Adrenal gland (tissue), 19 donors: ENCODE measurements at places on chromosomes 1 and 21. TPM values are rescaled to one million over a fixed set of nuclear protein-coding genes. Genes with fewer than 3 reads are reported as not detected.
A peak's percentile ranks its signal among the peaks of the same experiment; 100 is the strongest.

DNA sequence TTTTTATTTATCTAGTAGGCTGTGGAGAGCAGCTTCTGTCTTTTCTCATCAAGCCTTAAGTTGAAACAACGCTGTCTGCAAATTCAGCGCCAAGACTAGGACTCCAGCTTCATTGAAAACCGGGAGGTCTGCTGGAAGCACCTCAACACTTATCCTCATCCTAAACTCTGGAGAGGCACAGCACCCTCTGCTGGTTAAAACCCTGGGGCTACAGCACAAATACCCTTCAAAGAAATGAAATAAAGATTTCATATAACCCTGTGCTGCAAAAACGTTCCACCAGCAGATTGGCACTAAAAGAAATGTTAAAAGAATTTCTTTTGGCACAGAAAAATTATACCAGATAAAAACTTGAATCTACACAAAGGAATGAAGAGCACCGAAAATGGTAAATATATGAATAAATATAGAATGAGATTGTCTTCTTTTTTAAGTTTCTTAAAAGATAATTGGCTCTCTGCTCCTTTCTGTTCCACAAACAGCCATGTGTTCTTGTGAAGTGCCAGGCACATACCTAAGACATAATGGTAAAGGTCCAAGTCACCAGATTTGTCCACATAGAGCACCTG is 227.7 kb upstream of the SAMSN1 start:
- no peaks in the 10 kb centered on the region for H3K36me3 ChIP-seq
- H3K27me3 ChIP-seq, result no peaks in the 10 kb centered on the region
- no peak overlapping the region for H3K27ac ChIP-seq
- H3K4me1 ChIP-seq, result no peaks in the 10 kb centered on the region
- H3K4me3 ChIP-seq, result no peak overlapping the region

SEMA6C gene
- total RNA-seq, result 0.66 TPM

- no peaks in the 10 kb centered on the region for H3K36me3 ChIP-seq
- H3K4me1 ChIP-seq, result peaks cover 33% of the 10 kb centered on the region
- peak overlapping the region; percentile 74 for H3K27ac ChIP-seq
- no peak overlapping the region for H3K4me3 ChIP-seq
- no peak for DNase-seq
- no peaks in the 10 kb centered on the region for H3K27me3 ChIP-seq
Measured at GRCh38 chr1:26287811-26288210, 7.9 kb downstream of the SH3BGRL3 start.

DNA sequence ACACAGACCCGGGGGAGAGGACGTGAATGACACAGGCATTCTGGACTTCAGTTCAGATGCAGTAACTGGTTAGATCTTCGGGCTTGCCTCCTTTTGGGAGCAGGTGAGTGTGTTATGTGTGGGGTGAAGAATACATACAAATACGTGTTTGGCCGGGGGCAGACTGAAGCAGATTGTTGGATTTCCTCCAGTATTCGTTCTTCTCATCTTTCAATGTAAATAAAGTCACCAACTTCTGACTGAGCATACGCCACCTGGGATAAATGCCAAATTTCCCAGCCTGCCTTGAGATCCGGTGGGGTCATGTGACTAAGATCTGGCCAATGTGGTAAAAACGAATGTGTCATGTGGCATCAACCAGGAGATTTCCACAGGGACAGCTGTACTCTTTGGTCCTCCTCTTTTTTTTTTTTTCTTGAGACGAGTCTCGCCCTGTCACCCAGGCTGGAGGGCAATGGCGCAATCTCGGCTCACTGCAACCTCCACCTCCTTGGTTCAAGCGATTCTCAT is 189.8 kb downstream of the RGS7 start:
- H3K4me1 ChIP-seq, result no peaks in the 10 kb centered on the region
- no peak overlapping the region for H3K27ac ChIP-seq
- no peak for DNase-seq
- H3K4me3 ChIP-seq, result no peak overlapping the region
- no peaks in the 10 kb centered on the region for H3K36me3 ChIP-seq

ELAPOR1 gene
- total RNA-seq, result 1.1 TPM

DNA sequence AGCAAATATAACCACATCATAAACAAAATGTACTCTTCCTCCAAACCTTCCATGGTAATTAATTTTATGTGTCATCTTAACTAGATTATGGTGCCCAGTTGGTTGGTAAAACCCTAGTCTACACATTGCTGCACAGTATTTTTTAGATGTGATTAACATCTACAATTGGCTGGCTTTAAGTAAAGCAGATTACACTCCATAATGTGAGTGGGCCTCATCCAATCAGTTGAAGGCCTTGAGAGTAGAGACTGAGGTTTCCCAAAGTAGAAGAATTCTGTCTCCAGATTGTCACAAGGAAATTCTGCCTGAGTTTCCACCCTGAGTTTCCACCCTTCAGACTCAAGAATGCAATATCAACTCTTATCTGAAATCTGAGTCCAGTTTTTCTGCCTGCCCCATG is 128.4 kb upstream of the USP25 start:
- no peaks in the 10 kb centered on the region for H3K4me1 ChIP-seq
- no peaks in the 10 kb centered on the region for H3K36me3 ChIP-seq
- no peaks in the 10 kb centered on the region for H3K27me3 ChIP-seq
- H3K27ac ChIP-seq, result no peak overlapping the region
- no peak for DNase-seq
